Activated CD4-positive, alpha-beta T cell treated with anti-CD3 and anti-CD28 coated beads, Interleukin-2, amount 50 U/mL, for 16 hours (primary cell): ENCODE measurements at places on chromosomes 2 and 18.
A peak's percentile ranks its signal among the peaks of the same experiment; 100 is the strongest.

GRCh38 chr2:98280376-98281102, 65.7 kb upstream of the CNGA3 start:
- DNase-seq = no peak

DNA sequence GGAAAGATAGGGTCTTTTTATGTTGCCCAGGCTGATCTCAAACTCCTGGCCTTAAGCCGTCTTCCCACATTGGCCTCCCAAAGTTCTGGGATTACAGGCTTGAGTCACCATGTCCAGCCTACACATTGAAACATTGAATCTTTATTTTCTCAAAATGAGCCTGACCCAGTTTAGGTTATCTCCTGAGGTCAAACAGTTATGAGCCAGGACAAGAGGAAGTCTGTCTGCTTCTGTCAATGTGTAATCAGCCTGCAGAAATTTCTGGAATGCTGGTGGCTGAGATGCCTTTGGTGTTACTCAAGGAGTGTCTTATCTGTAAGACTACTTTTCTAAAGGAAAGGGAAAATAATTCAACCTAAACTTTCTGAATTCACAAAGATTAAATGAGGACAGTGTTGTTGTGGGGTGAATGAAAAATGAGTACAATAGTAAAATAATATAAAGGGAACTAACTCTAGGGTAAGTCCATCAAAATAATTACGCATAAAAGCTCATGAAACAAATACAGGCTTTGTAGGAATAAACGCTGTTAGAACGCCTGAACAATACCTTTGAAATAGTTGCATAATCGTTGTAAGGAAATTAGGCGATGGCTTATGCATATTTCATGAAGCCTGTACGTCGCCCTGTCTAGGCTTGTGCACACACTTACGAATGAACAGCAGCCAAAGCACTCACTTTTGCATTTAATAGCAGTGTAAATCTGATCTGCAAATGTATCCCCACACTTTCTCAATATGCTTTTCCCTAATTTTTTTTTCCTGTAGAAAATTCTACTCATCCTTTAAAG, 260.8 kb downstream of the RDH14 start:
- no peak for DNase-seq

DNA sequence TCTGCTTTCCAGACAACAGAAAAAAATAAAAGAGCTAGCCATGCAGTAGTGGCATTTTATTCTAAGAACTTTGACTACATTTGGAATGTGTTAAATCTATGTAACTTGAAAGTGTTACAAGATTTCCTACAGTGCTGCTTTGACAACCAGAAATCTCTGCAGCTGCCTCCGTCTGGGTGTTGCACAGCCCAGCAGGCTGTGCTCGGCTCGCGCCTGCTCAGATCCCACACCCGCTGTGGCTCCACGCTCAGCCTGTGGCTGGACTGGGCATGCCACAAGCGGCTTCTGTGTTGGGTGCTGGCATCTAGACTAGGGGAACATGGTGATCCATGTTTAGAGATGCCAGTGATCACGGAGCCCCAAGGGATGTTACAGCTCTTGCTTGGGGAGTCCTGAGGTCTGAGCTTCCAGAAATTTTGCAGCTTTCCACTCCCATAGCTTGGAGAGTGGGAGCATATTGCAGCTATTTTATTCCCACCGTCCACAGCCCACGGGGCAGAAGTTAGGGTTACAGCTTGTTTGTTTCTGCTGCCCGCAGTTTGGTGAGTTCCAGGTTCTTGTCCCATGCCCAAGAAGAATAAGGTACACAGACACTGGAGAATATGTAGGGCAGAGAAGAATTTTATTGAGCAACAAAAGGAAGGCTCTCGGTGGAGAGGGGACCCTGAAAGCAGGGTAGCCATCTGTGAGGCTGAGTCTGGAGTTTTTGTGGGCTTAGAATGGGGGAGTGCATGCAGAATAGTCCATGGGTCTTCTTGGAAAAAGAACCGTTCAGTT, 44.1 kb downstream of the FAM171B start:
- DNase-seq = no peak

GRCh38 chr2:205747829-205748386, 65.6 kb downstream of the NRP2 start:
- no peak for DNase-seq

- peak; percentile 81 for DNase-seq
These were observed 21.6 kb downstream of the PMAIP1 start for GRCh38 chr18:59921384-59921891.

DNA sequence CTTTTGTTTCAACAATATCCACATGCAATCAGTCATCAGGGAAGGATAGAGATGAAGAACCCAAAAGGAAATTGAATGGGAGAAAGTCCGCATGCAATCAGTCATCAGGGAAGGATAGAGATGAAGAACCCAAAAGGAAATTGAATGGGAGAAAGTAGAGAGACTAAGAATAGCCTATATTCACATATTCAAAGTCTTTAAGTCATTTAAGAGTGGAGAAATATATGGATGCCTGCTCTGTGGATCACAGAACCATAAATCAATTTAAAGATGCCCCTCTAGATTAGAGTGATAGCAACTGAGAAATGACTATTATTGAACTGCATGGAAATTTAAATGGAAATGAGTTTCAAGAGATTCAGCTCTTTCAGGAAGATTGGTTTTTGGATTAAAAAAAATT, 90.0 kb upstream of the LPIN2 start:
- no peak for DNase-seq

GRCh38 chr2:3091696-3092095, 285.9 kb downstream of the EIPR1 start:
- no peak for DNase-seq

- DNase-seq = peak; percentile 62
These were observed 229.1 kb upstream of the FN1 start for GRCh38 chr2:215664847-215665525.

DNA sequence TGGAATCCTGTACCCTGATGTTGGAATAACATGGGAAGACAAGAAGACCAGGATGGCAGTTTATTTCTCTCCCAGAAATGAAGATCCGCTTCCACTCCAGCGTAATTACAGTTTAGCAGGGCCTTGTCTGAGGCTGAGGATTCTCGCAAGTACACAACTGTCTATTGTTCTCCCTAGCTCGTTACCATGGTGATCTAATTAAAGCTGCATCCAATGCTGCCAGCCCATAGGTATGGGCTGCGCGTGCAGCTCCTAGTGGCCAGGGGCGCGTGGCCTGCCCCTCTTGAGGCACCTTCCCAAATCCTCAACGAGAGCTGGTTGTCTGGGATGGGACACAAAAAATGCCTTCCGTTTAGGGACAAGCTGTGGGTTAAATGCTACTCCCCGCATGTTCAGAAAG, 344.9 kb downstream of the CYRIA start:
- DNase-seq = no peak

- DNase-seq = no peak
These were observed 15.0 kb downstream of the TMEM177 start for GRCh38 chr2:119693967-119694366.

DNA sequence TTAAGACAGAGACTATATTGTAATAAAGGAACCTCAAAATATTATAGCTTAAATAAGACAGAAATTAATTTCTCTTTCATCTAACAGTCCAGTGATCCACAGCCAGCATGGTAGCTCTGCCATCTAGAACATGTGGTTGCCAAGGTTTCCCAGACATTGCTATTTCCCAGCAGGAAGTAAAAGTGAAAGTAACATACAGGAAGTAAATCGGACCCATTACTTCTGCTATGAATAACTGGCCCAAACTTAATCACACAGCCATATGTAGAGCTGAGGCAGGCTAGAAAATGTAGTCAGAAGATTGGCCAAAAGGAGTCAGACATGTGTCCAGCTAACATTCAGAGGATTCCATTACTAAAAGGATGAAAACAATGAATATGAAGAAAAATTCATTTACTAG, 71.0 kb downstream of the NOL4 start:
- DNase-seq = no peak

GRCh38 chr2:166230024-166230723, 102.4 kb upstream of the SCN1A start:
- no peak for DNase-seq

- DNase-seq = no peak
These were observed 698.5 kb downstream of the NR4A2 start for GRCh38 chr2:155633887-155634570.

DNA sequence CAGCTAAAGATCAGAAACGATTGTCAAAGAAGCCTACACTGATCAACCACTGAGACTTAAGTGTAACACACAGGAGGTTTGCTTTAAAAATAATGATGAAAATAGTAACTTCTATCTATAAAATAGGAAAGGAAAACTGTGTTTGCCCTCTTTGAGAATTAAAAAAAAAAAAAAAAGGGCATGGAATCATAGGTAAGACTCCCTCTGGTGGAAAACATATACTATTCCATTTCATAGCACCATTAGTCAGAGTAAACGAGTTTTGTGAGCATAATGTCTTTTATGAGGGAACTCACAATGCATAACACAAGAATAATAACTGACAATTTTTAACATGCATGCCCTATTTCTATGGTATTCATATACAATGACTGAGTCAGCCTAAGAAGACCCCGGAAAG, 36.3 kb downstream of the SLC35F5 start:
- no peak for DNase-seq

GRCh38 chr2:197891897-197892442, 87.6 kb downstream of the PLCL1 start:
- no peak for DNase-seq

GRCh38 chr18:62372156-62372555, 47.0 kb downstream of the TNFRSF11A start:
- no peak for DNase-seq

- no peak for DNase-seq
These were observed 181.7 kb upstream of the VRK2 start for GRCh38 chr2:57864926-57865325.

GRCh38 chr2:54858021-54858681, 134.7 kb downstream of the EML6 start:
- DNase-seq = no peak

DNA sequence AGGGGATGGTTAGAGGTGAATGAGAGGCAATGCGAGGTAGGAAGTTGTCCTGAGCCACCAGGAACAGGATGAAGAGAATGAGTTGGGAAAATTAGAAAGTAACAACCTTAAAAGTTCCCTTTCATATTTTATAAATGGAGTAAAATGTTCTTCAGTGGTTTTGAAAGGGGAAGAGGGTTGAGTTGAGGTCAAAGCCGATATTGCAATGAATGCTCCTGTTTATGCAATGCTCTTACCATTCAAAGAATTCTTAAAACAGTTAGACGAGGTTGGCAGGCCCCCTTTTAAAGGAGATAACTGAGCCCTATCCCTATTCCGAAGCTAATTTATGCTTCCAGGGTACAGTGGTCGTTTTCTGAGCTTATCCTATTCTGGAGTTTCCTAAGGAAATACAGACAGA, 2110.3 kb upstream of the CELF4 start:
- no peak for DNase-seq

GRCh38 chr2:102591491-102592045, 27.8 kb upstream of the SLC9A2 start:
- DNase-seq = no peak

- DNase-seq = no peak
These were observed 1.3 kb upstream of the RSAD2 start for GRCh38 chr2:6876309-6876708.

DNA sequence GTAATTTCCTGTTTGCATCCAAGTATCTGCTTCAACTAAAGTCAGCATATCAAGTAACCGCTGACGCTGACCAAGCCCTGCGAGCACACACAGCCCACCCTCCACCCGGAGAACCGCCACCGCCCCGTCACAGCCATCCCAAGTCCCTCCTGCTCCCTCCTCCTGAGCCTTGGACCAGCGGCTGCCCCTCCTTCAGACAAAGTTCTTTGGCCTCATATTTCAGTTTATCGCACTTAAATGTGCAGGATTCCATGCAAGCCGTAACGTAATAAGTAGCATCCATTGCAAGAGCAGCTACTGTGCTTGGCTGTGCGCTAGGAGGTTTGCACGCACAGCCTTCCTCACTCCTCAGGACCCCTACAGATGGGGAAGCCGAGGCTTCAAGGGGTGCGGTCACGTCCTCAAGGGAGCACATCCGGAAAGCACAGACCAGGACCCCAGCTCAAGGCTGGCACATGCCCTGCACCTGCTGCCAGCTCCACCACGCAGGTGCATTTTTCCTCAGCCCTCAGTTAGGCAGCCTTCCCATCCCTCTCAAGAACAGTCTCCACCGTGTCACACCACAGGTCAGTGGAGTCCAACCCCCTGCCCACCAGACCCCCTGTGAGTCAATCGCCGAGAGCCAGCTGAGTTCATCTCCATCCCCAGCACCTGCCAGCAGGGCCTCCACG, 17.1 kb downstream of the PXDN start:
- no peak for DNase-seq

DNA sequence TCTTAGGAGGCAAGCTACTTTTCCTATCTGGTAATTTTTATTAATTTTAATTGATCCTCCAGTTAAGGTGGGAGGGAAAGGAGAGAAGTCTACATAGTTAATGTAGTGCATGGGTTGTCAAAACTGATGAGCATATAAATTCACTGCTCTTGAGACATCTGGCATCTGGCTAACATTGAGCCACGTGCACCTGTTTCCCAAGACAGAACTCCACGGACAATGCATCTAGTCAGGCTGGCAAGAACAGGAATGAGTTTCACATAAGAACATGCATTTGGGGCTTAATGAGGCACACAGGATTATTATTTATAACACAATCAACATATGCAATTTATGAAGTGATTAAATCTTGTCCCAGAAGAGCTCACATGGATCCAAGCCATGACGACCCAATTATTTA, 16.2 kb upstream of the RAB1A start:
- DNase-seq = no peak

GRCh38 chr2:177147093-177147694, 65.4 kb upstream of the HNRNPA3 start:
- peak; percentile 62 for DNase-seq

DNA sequence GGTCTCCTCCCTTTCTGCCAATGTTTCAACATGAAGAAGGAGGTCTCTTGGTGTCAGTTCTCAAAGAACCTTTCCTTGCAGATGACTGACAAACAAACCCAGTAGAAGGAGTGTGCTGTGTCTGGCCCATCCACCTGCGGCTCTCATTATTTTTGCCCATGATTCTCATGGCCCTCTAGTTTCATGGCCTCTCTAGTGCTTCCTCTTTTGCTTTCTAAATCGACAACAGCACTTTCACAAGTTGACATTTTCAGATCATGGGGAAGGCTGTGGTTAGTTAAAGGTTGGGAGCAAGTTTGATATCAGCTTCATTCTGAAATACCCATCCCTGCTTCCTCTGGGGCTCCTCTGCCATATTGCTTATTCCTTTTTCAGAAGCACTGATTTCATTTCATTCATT, 805.2 kb downstream of the SLC4A3 start:
- DNase-seq = no peak

- no peak for DNase-seq
These were observed 195.7 kb upstream of the SESTD1 start for GRCh38 chr2:179460181-179460929.

GRCh38 chr2:25076749-25077148, 34.9 kb downstream of the EFR3B start:
- no peak for DNase-seq

DNA sequence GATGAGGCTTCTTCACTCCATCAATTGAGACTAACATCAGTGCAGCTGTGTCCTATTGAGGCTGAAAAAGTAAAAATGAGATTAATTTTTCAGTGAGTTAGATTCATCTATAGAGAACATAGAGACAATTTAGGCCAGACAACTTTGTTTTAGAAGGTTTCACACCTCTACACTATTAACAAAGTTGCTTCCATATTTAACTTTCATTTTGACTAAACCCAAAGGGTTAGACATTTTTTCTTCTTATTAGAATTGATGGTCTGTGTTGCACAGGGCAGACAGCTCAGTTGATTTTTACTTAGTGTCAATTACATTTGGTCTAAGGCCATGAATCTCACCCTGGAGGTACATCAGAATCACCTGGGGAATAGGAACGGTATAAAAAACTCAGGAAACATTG, 130.2 kb upstream of the NXPH2 start:
- DNase-seq = no peak
